ENCODE measurements at places on chromosomes 12 and 14. TPM values are rescaled to one million over a fixed set of nuclear protein-coding genes. Genes with fewer than 3 reads are reported as not detected.

CMA1 gene
- polyA plus RNA-seq, result not detected

STYX gene
- 13.1 TPM for polyA plus RNA-seq

CRACR2A gene
- polyA plus RNA-seq, result 1.1 TPM

RPS6KA5 gene
- 1.1 TPM for polyA plus RNA-seq

GUCY2C gene
- polyA plus RNA-seq, result not detected

PRB2 gene
- polyA plus RNA-seq, result not detected

TSPAN8 gene
- polyA plus RNA-seq, result not detected

ZNF605 gene
- polyA plus RNA-seq, result 8.7 TPM

EPYC gene
- not detected for polyA plus RNA-seq

PKP2 gene
- polyA plus RNA-seq, result not detected

NPAS3 gene
- polyA plus RNA-seq, result not detected

SDR9C7 gene
- not detected for polyA plus RNA-seq

KRT1 gene
- not detected for polyA plus RNA-seq

CARMIL3 gene
- polyA plus RNA-seq, result 0.02 TPM

CACNA1C gene
- polyA plus RNA-seq, result 5.9 TPM

RAPGEF3 gene
- 2.1 TPM for polyA plus RNA-seq

SERPINA3 gene
- polyA plus RNA-seq, result 2.4 TPM

FLRT2 gene
- 20.8 TPM for polyA plus RNA-seq

ANO4 gene
- polyA plus RNA-seq, result 7.5 TPM

MYH6 gene
- not detected for polyA plus RNA-seq

ENDOU gene
- 0.10 TPM for polyA plus RNA-seq

SYNDIG1L gene
- polyA plus RNA-seq, result not detected

DCTN2 gene
- polyA plus RNA-seq, result 160 TPM

INHBC gene
- not detected for polyA plus RNA-seq

KRT73 gene
- polyA plus RNA-seq, result not detected

ZDHHC22 gene
- not detected for polyA plus RNA-seq

PTPN21 gene
- polyA plus RNA-seq, result 16.0 TPM

LRTM2 gene
- not detected for polyA plus RNA-seq

GDF3 gene
- not detected for polyA plus RNA-seq

CDCA3 gene
- 11.6 TPM for polyA plus RNA-seq

TNS2 gene
- 23.1 TPM for polyA plus RNA-seq

TAS2R30 gene
- polyA plus RNA-seq, result 0.07 TPM

TUBA1A gene
- polyA plus RNA-seq, result 2,457 TPM

PGF gene
- polyA plus RNA-seq, result 0.63 TPM

ERG28 gene
- 22.8 TPM for polyA plus RNA-seq

FAM90A1 gene
- polyA plus RNA-seq, result 0.02 TPM

PABPN1 gene
- polyA plus RNA-seq, result 182 TPM

TMCC3 gene
- polyA plus RNA-seq, result 0.29 TPM

OR4E2 gene
- polyA plus RNA-seq, result not detected

KLHL33 gene
- 0.06 TPM for polyA plus RNA-seq

TMEM233 gene
- polyA plus RNA-seq, result not detected

C12orf50 gene
- not detected for polyA plus RNA-seq

IFNG-AS1 gene
- polyA plus RNA-seq, result not detected

IAPP gene
- not detected for polyA plus RNA-seq

FZD10 gene
- polyA plus RNA-seq, result not detected

GALNT8 gene
- polyA plus RNA-seq, result not detected

GPR68 gene
- 0.83 TPM for polyA plus RNA-seq

ACOT4 gene
- 0.45 TPM for polyA plus RNA-seq

SPPL3 gene
- polyA plus RNA-seq, result 23.8 TPM

SLC22A17 gene
- polyA plus RNA-seq, result 27.0 TPM

ERP27 gene
- polyA plus RNA-seq, result not detected

PIWIL1 gene
- polyA plus RNA-seq, result not detected

TTC6 gene
- polyA plus RNA-seq, result not detected

SAMD15 gene
- polyA plus RNA-seq, result 0.66 TPM

Data from AG04450 (cell line).